ENCODE measurements at places on chromosomes 11 and 22. TPM values are rescaled to one million over a fixed set of nuclear protein-coding genes. Genes with fewer than 3 reads are reported as not detected.
A peak's percentile ranks its signal among the peaks of the same experiment; 100 is the strongest.

ZNF215 gene
- 1.6 TPM for polyA plus RNA-seq

DNA sequence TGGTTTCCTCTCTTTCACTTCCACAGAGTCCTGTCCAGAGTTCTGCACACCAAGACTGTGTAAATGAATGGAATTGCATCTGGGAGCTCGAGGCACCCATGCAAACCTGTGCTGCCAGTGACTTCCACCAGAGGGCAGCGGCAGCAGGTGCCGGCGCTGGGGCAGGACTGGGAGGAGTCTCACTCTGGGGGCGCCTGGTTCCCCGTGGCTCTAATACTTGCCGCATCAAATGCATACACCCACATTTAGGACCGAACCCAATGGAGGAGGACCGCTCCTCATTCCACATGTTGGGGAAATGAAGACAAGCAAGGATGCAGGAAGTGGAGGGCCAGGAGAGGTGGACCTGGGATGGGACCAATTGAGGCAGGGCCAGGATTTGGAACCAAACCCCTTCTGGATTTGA lies 1.1 kb upstream of the CD6 start:
- peak; percentile 69 for DNase-seq

DNA sequence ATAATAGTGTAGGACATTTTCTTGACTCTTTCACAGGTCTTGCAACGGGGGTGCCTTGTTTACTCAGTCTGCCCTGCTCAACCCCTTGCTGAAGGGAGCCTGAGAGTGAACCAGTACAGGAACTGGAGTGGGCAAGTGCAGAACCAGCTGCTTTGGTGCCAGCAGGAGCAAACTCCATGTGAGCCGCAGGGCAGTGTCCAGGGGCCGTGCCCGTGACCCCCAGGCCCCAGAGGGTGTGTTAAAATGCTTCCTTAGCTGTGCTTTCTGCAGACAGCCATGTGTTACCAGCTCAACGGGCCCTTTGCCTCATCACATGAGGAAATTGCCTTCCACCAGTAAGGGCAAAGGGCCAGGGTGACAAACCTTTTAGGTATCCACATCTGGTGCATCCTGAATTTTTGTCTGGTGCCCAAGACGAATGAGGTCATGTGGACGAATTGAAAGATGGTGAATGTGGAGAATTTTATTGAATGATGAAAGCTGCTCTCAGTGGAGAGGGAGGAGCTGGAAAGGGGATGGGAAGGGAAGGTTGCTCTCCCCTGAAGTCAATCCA lies 53.6 kb upstream of the OR5D13 start:
- no peak for DNase-seq

GRCh38 chr11:27347359-27348339 lies 15.4 kb downstream of the CCDC34 start:
- no peak for DNase-seq

APOL1 gene
- polyA plus RNA-seq: 5.4 TPM

CARD10 gene
- polyA plus RNA-seq: 29.9 TPM

- DNase-seq: no peak
Observed at GRCh38 chr11:42271306-42271705, 811.9 kb upstream of the LRRC4C start.

Data from pancreas (tissue), 10 donors.